ENCODE measurements at places on chromosomes 11 and 22. TPM values are rescaled to one million over a fixed set of nuclear protein-coding genes. Genes with fewer than 3 reads are reported as not detected.

DNA sequence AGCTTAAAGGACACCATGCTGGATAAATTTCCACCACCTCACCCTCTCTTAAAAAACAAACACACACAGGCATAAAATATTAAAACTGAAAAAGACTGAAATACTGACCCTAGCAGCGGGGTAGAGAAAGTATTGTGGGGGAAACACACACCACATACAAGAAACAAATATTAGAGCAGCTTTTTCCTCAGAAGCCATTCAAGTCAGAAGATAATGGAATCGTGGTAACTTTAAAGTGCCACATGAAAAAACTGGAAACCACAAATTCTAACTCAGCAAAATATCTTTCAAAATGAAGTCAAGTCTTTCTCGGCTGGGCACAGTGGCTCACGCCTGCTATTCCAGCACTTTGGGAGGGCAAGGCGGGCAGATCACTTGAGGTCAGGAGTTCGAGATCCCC lies 223.2 kb downstream of the DYNC2H1 start:
- no peak for DNase-seq

DNA sequence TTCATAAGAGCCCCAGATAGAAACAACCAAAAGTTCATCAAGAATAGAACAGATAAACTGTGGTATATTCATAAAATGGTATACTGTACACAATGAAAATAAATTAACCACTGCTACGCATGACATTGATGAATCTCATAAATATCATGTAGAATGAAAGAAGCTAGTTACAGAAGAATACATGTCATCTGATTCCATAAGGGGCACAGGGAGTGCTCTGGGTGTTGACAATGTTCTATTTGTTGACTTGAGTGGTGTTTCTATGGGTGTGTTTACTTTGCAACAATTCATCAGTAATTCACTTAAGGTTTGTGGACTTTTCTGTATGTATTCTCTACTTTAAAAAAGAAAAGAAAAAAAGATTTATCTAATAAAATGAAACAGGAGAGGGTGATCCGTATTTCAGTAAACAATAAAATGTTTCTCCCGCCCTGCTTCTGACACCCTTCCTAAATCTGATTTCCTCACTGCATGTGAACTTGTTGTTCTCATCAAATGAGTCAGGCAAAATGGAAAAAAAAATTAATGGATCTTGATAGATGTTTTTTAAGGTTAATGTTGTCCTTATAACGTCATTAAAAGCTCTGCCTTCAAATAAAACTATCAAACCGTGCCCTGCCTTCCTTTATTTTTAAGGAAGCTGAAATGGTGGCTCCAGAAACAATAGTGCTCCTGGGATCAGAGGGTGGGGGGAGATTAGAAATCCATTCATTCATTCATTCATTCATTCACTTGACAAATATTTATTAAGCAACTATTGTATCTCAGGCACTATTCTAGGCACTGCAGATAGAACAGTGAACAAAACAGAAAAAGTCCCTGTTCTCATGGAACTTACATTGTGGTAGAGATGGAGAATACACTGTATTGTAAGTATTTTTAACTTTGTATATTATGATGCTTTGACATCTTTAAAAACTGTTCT lies 77.2 kb upstream of the CD44 start:
- DNase-seq: no peak

DNA sequence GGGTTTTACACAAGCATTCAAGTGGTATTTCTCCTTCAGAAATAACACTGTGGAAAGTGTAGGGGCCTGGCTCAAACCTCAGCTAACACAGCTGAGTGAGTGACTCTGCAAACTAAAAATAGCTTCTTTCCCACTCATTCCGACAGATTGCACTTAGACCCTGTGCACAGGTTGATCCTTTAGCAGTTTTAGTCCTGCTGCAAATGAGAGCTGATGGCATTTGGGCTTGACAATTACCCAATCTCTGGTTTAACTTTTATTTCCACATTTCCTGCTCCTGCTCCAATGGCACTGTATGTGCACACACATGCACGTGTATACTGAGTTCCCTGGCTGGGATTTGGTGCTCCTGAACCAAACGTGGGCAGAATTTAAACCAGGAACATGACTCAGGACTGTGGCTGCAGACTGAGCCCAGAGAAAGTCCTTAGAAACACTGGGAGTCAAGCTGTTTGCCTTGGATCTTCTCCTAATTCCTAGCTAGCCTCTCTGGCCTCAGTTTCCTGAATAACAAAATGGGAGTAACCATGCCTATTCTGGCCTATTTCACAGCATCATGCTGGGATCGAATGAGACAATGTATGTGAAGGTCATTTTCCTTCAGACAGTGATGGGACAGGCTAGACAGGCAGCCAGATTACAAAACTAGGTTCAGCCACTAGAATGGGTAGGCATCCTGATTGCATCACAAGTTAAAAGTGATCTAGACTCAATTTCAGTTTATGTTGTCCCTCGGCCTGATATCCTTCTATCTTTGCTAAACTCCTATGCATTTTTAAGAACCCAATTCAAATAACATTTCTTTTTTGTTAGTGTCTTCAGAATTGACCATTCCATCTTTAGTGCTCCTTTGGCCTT lies 58.2 kb downstream of the SERGEF start:
- DNase-seq: no peak

DNA sequence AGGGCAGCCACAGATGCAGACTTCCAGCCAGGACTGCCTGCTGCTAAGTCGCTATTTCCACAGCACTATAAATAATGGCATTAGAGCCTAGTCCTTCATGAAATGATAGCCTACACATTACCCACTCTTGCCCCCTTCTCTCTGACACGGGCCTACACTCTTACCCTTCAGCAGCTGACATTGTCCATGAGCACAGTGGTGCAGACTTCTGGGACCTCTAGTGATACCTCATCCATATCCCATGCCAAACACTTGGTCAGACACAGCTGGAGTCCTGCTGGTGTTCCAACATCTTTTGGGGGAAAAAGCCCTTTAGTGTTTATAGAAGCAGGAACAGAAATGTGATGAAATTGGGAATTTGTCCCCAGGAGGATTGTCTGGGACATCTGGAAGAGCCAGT lies 43.4 kb upstream of the RAB1B start:
- no peak for DNase-seq

GRCh38 chr22:48079505-48080290 lies 1317.2 kb downstream of the TBC1D22A start:
- DNase-seq: no peak

Gene LIF
- total RNA-seq: 10.7 TPM
